ENCODE measurements at places on chromosomes 7 and 10. TPM values are rescaled to one million over a fixed set of nuclear protein-coding genes. Genes with fewer than 3 reads are reported as not detected.

GOLGA7B gene
- total RNA-seq: under 0.01 TPM

UBTD1 gene
- total RNA-seq: 20.2 TPM

SLC26A4 gene
- 0.74 TPM for total RNA-seq

GATA3 gene
- total RNA-seq: not detected

TMEM213 gene
- not detected for total RNA-seq

PLXNA4 gene
- under 0.01 TPM for total RNA-seq

HOGA1 gene
- 1.0 TPM for total RNA-seq

Measured in bronchus fibroblast of lung (primary cell).